ENCODE measurements at places on chromosomes 1 and 21. TPM values are rescaled to one million over a fixed set of nuclear protein-coding genes. Genes with fewer than 3 reads are reported as not detected.

DNA sequence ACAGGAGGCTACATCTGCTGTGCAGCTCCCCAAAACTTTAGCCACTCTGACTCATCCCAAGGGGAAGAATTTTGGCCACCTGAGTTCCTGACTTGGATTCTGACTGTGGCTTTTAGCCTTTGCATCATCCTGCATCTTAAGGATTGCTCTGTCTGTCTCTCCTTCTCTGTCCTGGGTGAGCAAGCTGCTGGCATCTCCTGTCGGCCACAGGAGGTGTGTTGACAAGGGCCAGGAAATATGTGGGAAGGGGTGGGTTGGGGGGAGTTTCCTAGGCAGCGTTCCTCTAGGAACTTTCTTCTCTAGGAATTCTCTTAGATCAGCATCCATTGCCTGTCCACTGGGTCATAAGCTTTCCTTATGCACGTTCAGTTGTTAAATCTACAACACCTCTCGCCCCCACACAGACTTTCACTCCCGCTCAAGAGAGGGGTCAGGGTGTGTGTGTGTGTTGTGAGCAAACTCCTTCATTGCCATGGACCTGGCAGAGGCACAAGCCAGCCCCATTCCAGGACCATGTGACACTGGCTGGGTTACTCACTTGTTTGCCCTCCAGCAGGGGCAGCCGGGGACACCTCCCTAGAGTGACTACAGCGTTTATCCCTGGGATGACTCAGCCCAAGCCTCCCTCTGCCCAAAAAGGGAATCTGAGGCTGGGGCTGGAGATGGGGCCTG, 145.0 kb upstream of the DUSP10 start:
- peak; percentile 45 for DNase-seq

DNA sequence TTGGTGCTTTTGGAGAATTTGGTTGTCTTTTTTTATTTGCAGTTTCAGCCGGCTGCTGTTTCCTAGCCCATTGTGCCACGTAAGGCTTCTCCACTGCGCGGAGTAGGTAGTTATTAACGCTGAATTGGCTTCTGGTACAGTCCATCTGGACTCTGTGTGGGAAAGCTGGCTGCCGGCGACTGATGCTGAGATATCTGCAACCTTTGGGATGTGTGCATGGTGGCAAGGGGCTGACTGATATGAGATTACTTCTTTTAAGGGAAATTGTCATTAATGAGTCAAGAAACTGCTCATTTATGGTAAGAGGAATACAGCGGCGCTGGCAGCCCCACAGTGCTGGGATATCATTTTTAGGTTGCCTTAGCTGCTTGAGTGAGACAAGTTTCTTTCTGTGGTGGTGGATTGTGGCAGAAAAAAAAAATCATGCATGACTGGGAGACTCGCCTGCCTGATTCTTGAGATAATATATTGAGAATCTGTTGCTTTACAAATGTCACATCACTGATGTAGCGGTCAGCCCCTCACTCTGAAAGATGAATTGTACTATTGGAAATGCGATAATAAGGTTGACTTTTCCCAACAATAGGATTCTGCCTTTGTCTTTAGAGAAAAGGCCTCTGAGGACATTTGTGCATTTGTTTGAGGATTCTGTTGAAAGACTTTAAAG, 2.5 kb upstream of the ELAVL4 start:
- DNase-seq: no peak

GRCh38 chr1:109481646-109482045, 2.1 kb upstream of the ATXN7L2 start:
- no peak for DNase-seq

DNA sequence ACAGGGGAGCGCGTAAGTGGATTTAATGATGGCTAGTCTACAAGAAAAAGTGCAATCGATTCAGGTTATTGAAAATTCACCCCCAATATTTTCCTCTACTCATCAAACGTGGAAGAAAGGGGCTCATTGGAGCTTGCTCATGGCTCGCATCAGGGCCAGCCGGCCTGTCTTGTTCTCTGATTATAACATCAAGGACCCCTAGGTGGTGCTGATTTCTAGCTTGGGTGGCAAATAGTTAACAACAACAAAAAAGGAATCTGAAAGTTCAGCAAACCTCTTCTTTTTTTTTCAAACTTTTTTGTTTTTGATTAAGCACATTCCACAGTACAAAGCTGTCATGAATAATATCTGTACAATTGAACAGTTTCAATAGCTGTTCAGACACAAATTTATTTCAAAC, 35.8 kb upstream of the SOD1 start:
- DNase-seq: no peak

DNA sequence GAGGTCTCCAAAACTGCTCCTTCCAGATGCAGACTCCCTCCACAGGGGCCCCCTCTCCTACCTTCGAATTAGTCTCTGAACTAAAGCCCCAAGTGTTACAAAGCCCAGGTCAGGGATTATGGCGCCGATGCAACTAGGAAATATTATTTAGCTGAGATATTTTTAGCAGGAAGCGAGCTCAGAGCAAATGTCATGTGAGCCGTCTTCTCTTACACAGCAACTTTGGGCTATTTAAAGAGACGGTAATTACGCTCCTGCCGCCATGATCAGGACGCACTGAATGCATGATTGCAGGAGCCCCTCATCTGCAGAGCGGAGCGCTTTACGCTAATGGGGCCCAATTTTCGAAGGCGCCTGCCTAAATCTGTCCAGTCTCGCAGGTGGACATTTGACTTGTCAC, 55.3 kb upstream of the TARDBP start:
- DNase-seq: no peak

Gene KRTAP11-1
- not detected for total RNA-seq

DNA sequence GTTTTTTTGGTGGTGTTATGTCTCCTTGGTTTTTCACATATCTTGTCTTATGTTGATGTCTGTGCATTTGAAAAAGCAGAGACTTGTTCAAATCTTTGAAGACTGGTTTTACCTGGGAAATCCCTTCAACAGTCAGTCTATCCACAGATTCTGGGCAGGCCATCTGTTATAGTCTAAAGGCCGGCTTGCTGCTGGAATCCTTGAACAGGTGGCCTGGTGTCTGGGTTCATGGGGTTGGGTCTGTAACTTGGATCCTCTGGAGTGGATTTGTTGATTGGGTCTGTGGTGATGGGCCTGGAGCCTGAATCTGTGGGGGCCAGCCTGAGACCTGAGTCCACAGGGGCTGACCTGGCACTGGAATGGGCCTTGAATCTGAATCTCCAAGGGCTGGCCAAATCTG, 12.2 kb downstream of the LORICRIN start:
- no peak for DNase-seq

GRCh38 chr1:209689477-209689876, 14.3 kb downstream of the G0S2 start:
- DNase-seq: no peak

Gene ANKRD34A
- total RNA-seq: 0.72 TPM

DNA sequence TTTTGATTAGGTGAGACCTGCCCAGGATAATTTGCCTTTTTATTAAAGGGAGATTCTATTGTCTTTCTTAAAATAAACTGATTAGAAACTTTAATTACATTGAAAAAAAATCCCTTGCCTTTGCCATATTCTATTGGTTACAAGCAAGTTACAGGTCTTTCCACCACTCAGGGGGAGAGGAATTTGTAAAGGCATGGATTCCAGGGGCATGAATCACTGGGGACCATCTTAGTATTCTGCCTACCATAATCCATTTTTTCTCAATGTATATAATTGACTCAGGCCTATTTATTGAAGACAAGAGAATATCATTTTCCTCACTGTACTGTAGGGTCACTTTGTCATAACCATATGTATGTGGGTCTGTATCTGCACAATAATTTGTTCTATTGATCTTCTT, 124.3 kb upstream of the PDE4B start:
- no peak for DNase-seq

Gene CSF3R
- 9.7 TPM for total RNA-seq

- DNase-seq: no peak
Measured at GRCh38 chr1:43659212-43660166, 9.5 kb downstream of the KDM4A start.

DNA sequence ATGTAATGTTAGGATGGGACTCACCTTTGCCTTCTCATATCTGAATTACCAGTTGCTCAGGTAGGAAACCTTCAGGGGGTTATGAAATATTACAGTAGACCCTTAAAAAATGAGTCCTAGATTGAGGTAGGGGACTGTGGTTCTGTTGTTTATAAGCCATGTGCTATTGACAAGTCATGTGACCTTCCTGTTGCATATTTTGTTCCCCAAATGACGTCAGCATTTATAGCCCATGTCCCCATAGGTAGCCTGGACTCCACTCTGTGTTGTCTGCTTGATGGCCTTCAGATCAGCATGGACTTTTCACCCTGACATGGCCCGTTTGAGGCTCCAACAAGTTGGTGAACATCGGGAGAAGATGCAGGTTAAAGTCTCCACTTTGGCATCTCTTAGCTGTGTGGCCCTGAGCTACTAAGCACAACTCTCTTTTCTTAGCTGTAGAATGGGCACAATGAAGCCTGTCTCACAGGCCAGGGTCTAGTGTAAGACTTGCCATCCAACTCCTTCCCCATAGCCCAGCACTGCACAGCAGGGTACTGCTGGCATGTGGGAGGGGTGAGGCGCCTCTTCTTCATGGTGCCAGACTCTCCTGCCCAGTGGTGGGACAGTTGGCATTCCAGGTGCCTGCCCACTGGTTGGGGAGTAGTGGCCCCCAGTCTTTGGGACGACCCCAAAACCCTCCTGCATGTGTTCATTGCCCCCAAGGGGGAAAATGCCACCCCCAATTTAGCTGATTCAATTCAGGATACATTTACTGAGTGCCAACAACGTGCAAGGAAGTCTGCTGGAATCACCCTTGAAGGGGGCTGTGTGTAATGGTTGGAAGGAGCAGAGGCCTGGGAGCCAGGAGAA, 36.1 kb upstream of the TTC22 start:
- no peak for DNase-seq
